ENCODE measurements at places on chromosomes 11 and 22.

- peak; percentile 96 for DNase-seq
Measured at GRCh38 chr11:46936138-46937110, at the start of gene CSTPP1. Gene CSTPP1 (plus strand): TSS chr11:46936761. CDS start chr11:46936806, 45 bp downstream.

DNA sequence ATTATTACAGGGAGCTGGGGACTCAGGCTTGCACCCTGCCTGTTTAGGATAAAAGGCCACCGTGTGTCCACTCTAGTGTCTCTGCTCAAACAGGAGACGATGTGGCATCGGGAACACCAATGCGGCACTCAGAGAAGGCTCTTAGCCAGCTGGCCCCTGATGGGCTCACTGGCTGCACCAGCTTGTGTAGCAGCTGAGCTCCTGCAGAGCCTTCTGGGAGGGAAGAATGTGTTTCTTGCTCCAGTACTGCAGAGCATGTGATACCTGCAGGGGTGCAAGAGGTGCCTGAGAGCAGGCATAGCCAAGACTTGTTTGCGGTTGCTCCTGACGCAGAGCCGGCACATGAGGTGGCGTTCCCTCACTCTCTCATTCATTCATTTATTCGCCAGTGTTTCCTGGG, 44.4 kb upstream of the KCNQ1OT1 start:
- no peak for DNase-seq

DNA sequence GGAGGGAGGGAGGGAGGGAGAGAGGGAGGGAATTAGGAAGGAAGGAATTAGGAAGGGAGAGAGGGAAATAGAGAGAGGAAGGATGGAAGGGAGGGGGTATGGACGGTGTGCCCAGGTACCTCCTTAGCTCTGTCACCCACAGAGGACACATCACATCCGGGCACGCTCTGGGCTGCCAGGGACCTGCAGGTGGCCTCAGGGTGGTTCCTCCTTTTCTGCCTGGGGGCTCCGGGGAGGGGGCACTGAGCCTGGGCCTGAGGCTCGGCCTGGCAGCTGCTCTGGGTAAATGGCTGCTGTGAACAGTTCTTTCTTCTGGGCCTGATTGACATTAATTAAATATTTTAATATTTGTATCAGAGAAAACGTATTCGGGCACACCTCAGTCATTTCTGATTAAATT, 733.5 kb downstream of the BRD1 start:
- DNase-seq, result no peak

DNA sequence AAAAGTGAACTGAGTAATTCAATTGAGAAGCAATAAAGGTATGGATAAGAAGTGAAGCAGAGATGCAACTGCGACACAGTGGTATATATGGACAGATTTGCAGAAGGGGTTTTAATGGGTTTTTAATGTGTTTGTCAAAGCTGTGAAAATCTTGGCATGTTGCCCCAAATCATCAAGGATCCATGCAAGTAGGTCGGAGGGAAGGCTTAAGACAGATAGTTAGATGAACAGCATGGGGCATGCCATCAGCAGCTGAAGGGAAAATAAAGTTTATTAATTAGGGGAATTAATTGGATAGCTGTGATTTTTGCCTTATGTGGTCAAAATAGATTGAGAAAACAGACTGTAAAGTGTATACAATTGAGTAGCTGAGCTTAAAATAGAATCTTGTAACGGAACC, 840.1 kb downstream of the JRKL start:
- no peak for DNase-seq

DNA sequence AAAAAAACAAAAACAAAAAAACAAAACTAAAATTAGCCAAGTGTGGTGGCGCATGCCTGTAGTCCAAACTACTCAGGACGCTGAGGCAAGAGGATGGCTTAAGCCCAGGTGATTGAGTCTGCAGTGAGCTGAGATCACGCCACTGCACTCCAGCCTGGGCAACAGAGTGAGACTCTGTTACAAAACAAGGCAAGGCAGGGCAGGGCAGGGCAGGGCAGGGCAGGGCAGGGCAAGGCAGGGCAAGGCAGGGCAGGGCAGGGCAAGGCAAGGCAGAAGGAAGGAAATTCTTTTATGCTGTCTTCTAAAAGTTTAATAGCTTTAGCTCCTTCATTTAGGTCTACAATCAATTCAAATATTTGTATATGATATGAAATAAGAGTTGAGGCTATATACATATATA, 50.1 kb upstream of the RASSF10 start:
- no peak for DNase-seq

DNA sequence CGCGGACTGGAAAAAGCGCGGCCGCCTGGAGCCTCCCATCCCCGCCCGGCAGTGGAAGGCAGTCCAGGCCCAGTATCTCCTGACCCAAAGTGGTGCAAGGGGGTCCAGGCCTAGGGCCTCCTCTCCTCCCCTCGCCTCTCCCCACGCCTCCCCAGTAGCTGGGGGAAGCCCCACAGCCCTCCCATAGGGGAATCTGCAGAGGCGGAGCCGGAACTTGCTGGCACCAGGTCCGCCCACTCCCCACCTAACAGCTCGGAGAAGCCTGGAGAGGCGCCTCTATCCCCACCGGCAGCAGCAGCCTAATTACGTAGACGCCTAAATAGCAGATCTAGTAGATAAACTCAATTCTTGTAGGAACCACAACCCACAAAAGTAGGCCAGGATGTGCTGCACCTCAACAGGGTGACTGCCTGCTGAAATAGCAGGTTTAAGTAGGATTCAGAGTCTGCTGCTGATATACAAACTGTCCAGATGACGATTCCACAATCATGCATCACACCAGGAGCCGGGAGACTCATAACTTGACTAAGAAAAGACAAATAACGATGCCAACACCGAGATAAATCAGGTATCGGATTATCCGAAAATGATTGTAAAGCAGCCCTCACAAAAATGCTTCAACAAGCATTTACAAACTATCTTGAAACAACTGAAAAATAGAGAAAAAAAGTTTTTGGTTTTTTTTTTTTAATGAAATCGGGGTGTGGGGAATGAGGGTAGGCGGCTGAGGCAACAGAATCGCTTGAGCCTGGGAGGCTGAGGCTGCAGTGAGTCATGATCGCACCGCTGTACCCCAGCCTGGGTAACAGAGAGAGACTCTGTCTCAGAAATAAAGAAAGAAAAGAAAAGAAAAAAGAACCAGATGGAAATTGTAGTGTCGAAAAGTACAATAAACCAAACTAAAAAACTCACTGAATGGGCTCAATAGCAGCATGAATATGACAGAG, 11.4 kb upstream of the BRD1 start:
- no peak for DNase-seq

- no peak for DNase-seq
Measured at GRCh38 chr22:47337161-47337621, 574.7 kb downstream of the TBC1D22A start.

- no peak for DNase-seq
Measured at GRCh38 chr11:14577835-14578529, 57.8 kb upstream of the PSMA1 start.

GRCh38 chr11:106697058-106697457, 321.2 kb downstream of the GUCY1A2 start:
- no peak for DNase-seq

GRCh38 chr11:121657146-121657545, 204.4 kb upstream of the SORL1-AS1 start:
- no peak for DNase-seq

GRCh38 chr22:49540084-49540912, 287.4 kb downstream of the BRD1 start:
- no peak for DNase-seq

GRCh38 chr22:36569999-36570398, 41.0 kb upstream of the EIF3D start:
- no peak for DNase-seq

DNA sequence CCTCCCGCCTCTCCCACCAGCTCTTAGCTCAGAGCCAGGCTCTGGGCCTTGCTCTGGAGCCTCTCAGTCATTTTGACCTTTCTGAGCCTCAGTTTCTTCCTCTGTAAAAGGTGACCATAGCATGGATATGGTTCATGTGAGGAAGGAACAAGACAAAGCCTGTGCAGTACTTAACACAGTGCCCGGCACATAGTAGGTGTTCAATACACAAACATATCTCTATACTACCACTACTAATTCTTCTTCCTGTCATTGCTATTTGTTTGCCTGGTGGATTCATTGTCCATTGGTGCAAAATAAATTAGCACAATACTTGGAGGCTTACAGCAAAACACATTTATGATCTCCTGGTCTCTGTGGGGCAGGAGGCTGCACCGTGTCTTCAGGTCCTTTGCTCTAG, 21.6 kb upstream of the MPPED1 start:
- no peak for DNase-seq

DNA sequence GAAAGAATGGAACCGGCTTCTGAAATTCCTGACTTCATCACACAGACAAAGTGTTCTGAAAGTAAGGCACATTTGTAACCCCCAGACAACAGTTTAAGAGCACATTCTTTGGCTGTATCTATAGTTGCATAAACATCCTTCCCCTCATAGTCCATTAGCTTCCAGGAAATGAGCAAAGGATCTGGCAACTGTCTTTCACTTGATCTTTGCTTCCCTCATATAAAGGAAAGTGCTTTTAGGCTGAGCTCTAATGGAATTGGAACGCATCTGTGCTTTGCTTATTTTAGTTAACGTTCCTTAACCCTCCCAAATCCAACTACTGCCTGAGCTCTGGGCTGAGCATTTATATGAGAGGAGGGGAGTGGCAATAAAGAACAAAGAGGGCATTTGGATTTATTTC, 76.9 kb upstream of the API5 start:
- no peak for DNase-seq

DNA sequence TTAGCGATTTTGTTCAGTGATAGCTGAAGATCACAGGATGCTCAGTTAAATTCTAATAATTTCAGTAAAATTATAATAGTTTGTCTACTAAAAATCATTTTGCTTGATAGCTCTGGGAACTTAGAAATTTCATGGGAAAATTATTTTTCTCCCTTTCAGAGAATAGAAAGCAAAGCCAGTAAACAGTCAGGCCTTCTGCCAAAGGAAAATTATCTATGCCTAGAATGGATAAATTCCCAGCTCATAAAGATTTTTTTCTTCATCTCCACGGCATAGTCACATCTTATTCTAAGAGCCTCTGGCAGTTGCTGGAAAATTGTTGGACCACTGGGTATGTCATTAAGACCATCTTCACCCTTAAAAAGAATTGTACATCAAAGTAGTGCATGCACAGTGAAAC, 169.6 kb upstream of the ANO3 start:
- no peak for DNase-seq

DNA sequence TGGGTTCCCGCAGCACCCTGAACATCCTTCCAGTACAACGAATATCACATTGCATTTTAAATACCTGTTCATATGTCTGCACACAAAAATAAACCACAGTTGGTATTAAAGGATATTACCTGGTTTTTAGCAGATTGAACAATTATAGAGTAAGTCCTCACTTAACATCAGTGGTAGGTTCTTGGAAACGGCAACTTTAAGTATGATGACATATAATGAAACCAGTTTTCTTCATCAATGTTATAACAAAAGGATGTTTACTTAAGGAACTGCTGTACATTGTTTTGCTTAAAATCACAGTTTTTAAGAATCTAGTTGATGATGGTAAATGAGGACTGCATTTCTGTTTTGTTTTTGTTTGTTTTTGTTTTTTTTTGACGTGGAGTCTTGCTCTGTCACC, 28.0 kb downstream of the TRIM66 start:
- DNase-seq, result no peak

DNA sequence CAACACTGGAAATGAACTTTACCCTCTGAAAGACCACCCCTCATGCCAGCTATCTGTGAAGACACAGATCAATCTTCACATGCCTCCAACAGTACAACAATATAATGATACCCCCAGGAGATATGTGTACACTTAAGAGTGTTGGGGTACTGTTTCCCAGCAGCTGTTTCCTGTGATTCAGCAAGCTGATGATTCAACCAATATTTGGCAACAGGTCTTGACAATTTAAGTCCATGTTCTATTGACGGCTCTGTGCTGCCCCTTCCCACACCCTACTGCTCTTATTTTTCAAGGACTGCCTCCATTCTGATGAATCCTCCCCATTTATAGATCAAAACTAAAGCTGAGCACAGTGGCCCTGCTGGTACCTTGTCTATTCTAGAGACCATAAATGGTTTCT, 6.6 kb downstream of the SNX19 start:
- no peak for DNase-seq

DNA sequence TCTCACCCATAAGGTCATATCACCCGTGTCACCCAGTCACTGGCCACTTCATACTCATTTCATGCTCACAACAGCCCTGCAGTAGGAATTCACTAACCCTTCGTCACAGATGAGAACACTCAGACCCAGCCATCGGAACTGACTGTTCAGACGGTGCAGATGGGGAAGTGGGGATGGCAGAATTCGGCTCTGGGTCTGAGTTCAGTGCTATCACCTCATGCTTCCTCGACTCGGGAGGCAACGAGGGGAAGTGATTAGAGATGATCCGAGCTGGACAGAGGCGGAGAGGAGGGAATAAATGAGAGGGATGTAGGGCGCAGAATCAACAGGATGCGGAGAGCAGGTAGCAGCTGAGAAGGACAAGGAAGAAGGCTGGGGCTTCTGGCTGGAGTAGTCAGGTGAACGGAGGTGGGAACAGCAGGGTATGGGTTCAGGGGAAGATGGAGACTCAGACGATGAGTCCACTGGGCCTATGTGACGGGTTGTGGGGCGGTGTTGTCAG, 4.7 kb downstream of the B3GNT6 start:
- no peak for DNase-seq

DNA sequence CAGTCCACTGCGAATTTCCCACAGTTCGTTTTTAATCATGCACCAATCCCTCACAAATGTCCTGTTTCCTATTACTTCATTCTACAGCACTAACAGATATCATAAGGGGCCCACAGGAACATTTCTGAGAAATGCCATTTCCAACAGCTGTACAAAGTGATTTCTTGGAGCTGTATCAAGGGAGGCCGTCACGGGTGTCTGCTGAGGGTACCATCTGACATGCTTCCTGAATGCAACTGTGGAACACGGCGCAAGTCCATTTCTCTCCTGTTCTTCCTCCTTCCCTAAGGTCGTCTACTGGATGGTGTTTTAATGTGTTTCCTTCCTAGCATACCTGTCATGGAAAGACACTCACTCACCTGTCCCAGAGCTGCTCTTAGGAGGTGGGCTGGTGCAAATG, 320.7 kb downstream of the LARGE1 start:
- no peak for DNase-seq

DNA sequence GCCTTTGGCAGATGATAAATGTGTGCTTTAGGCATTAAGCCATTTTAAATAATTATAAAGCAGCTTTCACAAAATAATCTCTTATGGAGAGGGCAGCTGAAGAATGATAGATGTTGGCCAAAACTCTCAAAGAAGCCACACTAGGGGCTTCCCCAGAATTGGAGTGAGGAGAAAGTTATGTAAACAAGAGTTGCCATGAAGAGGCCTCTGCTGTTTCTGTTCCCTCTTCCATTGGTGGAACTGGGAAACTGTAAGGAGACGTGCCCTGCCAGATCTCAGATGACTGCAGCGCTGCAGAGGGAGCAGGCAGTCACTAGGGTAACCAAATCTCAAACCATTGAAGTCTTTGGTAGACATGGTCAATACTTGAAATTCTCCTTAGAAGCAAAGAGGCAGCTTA, 19.4 kb upstream of the APLP2 start:
- peak; percentile 25 for DNase-seq

- no peak for DNase-seq
Measured at GRCh38 chr11:57429946-57430345, 3.0 kb upstream of the SLC43A3 start.
